ENCODE measurements at places on chromosomes 3 and 15. TPM values are rescaled to one million over a fixed set of nuclear protein-coding genes. Genes with fewer than 3 reads are reported as not detected.

GRCh38 chr3:110858549-110858948 lies 213.1 kb upstream of the NECTIN3 start:
- DNase-seq: no peak

- no peak for DNase-seq
Measured at GRCh38 chr3:147409143-147410115, at the start of gene ZIC1. TSS of gene ZIC1 (plus strand) at chr3:147409365. CDS start at chr3:147410113, 748 bp downstream.

GRCh38 chr3:4139462-4140140 lies 163.6 kb upstream of the SETMAR start:
- DNase-seq: no peak

GRCh38 chr15:51754267-51754666 lies 2.9 kb downstream of the TMOD2 start:
- DNase-seq: no peak

GRCh38 chr3:151612115-151612514 lies 121.6 kb upstream of the AADACL2 start:
- no peak for DNase-seq

DNA sequence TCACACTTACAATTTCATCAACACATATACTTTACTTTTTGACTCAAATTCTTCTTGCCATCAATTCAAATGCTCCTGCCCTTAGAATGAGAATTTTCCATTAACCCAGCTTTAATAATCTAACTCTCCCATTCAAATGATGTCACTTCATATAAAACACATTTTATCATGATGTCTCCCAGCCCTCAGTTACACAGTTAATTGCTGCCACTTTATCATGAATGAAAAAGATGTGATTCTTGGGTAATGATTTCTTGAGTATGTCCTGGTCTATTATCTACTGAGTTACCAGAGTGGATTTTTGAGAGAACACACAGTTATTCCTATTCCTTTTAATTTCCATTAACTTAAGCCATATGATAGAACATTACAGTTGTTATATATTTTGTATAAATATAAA lies 7.6 kb downstream of the AGTR1 start:
- DNase-seq: no peak

DNA sequence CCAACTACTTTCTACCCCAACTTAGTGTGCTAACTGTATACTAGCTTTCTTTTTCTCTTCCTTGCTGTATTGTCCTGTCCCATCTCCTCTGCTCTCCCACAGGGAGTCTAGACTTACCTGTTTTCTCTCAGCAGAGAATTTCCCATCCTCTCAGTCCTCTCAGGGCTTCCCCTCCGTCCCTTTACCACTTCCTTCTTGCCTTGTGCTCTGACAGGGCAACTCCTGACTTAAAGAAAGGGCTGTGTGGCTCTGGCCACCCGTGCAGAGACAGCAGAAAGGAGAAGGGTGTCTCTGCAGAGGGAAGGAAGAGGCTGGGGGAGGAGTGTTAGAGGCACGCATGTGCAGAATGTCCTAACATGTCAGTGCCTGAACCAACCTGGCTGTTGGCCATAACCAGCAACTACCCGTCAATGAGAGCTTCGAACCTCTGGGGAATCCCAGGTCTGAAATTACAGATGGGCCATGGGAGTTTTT lies at the start of gene GCSAM:
GCSAM (minus strand) TSS at position 274 of the 474 bp plus-strand sequence; CDS start at position 146, 128 bp downstream.
- DNase-seq: no peak

GRCh38 chr15:59830098-59830497 lies 141.0 kb upstream of the BNIP2 start:
- DNase-seq: no peak

- DNase-seq: no peak
Measured at GRCh38 chr15:76158226-76158625, 98.4 kb downstream of the TMEM266 start.

DNA sequence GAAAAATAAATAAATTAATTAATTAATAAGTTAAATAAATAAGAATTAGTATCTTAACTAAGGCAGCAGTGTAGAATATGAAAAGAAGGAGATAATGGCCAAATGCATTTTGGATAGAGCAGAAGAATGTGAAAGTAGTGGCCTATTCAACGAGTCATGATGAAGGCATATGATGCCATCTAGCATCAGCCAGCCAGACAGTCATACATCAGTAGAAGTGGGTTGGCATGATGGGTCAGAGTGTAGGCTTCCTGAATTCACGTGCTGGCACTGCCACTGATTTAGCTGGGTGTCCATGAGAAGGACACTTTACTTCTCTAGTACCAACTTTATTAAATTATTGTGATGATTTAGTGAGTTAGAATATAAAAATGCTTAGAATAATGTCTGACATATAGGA lies 256.1 kb upstream of the ARPP21 start:
- DNase-seq: no peak

- no peak for DNase-seq
Measured at GRCh38 chr3:173886-174285, 22.7 kb upstream of the CHL1 start.

- no peak for DNase-seq
Measured at GRCh38 chr15:93088981-93089726, at the start of gene RGMA. TSS of gene RGMA (minus strand) at chr15:93089211. CDS start at chr15:93088932, 279 bp downstream.

DNA sequence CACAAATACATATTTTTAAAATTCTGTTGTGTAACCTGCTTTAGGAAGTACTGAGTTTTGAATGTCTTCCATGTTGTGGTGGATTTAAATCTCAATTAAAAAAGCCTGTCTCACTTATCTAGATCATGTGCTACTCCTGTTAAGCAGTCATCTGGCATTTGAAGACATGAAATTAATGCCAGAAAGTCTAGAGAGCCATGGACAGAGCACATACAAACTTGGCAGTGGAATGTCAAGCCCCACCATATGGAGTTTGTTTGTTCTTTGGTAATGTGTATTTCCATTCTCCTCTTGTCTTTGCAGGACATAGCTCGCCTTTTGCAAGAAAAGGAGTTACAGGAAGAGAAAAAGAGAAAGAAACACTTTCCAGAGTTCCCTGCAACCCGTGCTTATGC lies 39.3 kb upstream of the UTS2B start:
- no peak for DNase-seq

- no peak for DNase-seq
Measured at GRCh38 chr3:99669879-99670555, 31.6 kb downstream of the COL8A1 start.

DNA sequence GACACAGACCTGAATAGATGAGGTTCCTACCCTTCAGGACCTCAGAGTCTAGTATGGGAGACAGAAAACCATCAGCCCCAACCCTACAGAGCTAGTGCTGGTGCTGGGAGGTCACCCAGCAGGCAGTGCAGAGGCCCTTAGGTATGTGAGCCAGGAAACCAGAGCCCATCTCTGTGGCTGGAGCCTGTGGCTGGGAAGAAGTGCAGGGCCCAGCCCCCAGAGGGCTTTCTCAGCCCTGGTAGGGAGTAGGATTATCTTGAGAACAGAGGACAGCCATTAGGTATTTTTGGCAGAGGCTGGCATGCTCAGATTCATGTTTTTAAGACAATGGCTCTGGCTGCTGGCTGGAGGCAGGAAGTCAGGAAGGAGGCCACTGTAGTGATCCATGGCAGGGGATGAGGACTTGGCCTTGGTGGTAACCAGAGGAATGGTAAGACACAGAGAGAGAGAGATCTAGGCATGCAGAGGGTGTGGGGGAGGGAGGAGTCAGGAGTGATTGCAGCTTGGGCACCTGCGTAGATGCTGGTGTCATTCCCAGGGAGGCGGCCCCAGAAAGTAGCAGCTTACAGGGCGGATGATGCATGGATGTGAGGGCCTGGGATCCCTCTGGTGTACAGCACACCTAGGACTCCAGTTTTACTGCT lies 220.9 kb upstream of the EIF1B start:
- no peak for DNase-seq

GRCh38 chr15:41241221-41241964 lies 10.3 kb downstream of the CHP1 start:
- DNase-seq: no peak

GRCh38 chr3:197521277-197522182 lies 34.2 kb downstream of the BDH1 start:
- no peak for DNase-seq

- DNase-seq: no peak
Measured at GRCh38 chr3:1207904-1208303, 115.1 kb downstream of the CNTN6 start.

- DNase-seq: no peak
Measured at GRCh38 chr3:30073040-30073439, 533.4 kb upstream of the TGFBR2 start.

DNA sequence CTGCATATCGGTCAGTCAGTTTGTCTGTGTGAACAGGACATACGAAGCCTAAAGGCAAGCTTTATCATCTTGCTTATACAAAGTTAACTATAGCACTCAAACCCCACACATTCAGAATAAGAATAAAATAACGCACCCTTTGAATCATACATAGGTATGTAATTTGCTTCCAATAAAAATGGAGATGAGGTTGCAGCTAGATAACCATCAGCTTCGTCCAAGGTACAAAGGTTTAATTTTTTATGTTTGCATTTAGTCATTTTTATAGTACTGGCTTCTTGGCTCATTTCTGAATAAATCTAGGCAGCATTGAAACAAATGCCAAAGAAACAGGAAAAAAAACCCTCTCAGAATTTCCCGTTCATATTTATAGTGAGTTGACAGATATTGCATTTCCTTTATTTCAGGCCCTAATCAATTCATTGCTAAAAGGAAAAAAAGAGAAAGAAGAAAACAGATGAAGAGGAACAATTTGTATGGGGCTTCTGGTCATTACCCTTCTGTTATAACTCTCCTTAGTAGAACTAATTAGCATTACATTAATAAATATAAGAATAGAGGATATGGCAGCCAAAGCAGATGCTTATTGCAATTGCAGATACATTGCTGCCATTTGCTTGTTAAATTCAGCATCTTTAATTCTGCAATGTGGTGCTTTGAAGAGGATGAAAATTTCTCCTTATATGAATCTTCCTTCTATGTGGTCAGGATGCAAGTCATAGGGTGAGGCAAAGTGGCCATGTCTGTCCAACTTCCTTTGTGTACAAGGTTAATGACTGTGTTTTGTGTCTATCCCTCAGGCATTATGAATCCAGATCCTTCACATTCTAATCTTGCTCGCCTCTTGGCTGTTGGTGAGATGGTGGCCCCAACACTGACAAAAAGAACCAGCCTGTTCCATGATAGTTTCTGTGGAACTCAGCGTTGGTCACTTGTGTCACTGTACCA lies 550.0 kb downstream of the AGBL1 start:
- DNase-seq: no peak

- DNase-seq: no peak
Measured at GRCh38 chr3:187999821-188000220, 154.1 kb upstream of the LPP start.

VGLL3 gene
- 50.1 TPM for total RNA-seq

SUCLG2 gene
- 41.1 TPM for total RNA-seq

P3H2 gene
- 3.4 TPM for total RNA-seq

NR1I2 gene
- total RNA-seq: not detected

SUSD5 gene
- 13.5 TPM for total RNA-seq

STRC gene
- total RNA-seq: 0.24 TPM

B3GALNT1 gene
- total RNA-seq: 6.8 TPM

MAGI1 gene
- total RNA-seq: 22.9 TPM

DISP2 gene
- total RNA-seq: 0.19 TPM

TTC21A gene
- 9.9 TPM for total RNA-seq

PTPN23 gene
- total RNA-seq: 43.7 TPM

HES1 gene
- total RNA-seq: 13.5 TPM

TMEM207 gene
- not detected for total RNA-seq

ZMYND10 gene
- total RNA-seq: 0.32 TPM

PP2D1 gene
- total RNA-seq: not detected

COL8A1 gene
- 145 TPM for total RNA-seq

ADAMTS7 gene
- total RNA-seq: 6.1 TPM

ESYT3 gene
- total RNA-seq: not detected

C2CD4B gene
- total RNA-seq: 18.4 TPM

PPP2R3A gene
- total RNA-seq: 9.6 TPM

GADL1 gene
- total RNA-seq: not detected

CHL1 gene
- 18.7 TPM for total RNA-seq

OSTN gene
- total RNA-seq: not detected

JMJD7 gene
- total RNA-seq: 3.8 TPM

Data from omental fat pad (tissue), 4 donors.